ENCODE measurements at places on chromosomes 5 and 9.
A peak's percentile ranks its signal among the peaks of the same experiment; 100 is the strongest.

GRCh38 chr9:136045595-136046553 is 49.2 kb downstream of the NACC2 start:
- peak; percentile 68 for DNase-seq

- DNase-seq, result peak; percentile 35
Observed at GRCh38 chr5:112708103-112708622, 29.5 kb upstream of the APC start.

DNA sequence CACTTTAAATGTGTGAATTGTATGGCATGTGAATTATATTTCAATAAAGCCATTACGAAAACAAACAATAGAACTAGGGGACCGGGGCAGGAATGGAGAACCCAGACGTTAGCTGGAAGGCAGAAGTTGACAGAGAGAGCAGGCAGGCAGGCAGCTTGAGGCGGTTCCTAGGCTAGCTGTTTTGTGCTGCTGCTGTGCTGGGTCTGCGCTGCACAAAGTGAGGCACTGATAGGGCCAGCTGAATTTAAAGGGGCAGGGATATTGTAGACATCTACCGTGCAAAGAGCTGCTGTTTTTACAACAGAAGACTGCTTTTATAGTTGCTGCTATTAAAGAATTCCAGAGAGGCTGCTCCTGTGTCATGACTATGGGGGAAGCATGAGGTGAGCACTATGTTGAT is 21.6 kb upstream of the MIER3 start:
- no peak for DNase-seq

DNA sequence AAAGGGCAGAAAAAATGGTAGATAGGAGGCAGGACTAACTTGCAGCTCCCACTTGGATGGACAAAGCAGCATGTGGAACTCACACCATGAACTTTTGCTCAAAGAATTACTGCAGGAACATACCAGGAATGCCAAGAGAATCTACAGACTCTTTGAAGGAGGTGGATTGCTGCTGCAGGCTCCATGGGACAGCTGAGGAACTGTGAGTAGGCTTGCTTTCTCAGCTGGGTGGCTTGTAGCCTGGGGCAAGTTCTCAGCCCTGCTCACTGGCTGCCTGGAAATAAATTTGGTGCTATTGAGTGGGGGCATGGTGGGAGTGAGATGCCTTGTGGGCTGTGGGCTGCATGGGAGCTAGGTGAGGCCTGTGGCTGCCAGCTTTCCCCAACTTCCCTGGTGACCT is 574.5 kb downstream of the PRELID2 start:
- DNase-seq, result no peak

DNA sequence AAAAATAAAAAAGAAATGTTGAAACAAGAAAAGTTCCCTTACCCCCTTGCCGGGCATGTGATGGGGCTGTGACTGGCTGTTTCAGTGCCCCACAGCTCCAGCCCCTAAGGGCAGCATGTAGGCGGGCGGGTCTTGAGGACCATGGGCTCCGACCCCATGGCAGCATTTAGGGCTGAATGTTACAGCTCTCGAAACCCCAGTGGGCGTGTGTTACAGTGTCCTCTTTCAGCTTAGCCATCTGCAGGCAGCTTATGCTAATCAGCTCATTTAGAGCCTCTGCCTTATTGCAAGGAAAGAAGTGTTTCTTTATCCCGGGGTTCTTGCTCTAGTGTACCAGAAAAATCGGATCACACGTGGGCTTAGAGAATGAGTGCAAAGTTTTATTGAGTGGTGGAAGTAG is 497.4 kb upstream of the CYLC2 start:
- no peak for DNase-seq

- no peak for DNase-seq
Observed at GRCh38 chr9:85483208-85483607, 258.5 kb downstream of the AGTPBP1 start.

DNA sequence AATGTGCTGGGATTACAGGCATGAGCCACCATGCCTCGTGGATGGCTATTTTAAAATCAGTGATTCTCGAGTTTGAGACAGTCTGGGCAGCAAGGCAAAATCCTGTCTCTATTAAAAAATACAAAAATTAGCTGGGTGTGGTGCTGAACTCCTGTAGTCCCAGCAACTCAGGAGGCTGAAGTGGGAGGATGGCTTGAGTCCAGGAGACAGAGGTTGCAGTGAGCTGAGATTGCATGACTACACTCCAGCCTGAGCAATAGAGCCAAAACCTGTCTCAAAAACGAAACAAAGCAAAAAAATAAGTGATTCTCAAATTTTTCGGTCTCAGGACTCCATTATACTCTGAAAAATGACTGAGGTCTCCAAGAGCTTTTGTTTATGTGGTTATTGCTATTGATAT is 47.9 kb upstream of the HSPA9 start:
- DNase-seq, result no peak

DNA sequence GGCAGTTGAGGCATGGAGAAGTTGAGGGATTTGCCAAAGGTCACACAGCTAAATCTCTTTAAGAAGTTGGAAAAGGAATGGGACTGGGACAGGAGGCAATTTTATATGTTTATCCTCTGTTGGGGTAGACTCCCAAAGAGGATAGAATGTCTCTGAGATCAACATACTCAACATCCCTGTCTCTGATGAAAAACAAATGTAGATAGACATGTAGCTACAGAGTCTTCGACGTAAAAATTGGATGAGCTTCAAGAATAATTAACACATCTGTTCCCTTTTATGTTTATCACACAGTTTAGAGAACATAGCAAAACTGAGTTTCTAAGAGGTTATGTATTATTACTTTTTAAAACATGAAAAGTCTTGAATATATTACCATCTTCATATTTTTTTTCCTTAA is 204.6 kb upstream of the CD180 start:
- no peak for DNase-seq

DNA sequence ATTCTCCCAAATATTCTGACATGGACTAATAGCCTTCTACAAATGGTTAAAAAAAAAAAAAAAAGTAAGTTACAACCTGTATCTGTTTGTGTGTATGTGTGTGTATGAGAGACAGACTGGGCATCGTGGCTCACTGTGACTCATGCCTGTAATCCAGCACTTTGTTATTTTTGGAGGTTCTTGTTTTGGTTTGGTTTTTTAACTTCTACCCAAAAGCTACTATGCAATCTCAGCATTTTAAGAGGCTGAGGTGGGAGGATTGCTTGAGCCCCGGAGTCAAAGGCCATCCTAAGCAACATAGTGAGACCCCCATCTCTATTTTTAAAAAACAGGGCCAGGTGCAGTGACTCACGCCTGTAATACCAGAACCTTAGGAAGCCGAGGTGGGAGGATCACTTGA is 17.6 kb upstream of the HAVCR1 start:
- DNase-seq, result peak; percentile 5

GRCh38 chr5:80037366-80037765 is 2.2 kb downstream of the THBS4 start:
- DNase-seq, result no peak

- no peak for DNase-seq
Observed at GRCh38 chr5:73392775-73393174, 55.8 kb downstream of the FOXD1 start.
